ENCODE measurements at places on chromosomes 12 and 14. TPM values are rescaled to one million over a fixed set of nuclear protein-coding genes. Genes with fewer than 3 reads are reported as not detected.

DNA sequence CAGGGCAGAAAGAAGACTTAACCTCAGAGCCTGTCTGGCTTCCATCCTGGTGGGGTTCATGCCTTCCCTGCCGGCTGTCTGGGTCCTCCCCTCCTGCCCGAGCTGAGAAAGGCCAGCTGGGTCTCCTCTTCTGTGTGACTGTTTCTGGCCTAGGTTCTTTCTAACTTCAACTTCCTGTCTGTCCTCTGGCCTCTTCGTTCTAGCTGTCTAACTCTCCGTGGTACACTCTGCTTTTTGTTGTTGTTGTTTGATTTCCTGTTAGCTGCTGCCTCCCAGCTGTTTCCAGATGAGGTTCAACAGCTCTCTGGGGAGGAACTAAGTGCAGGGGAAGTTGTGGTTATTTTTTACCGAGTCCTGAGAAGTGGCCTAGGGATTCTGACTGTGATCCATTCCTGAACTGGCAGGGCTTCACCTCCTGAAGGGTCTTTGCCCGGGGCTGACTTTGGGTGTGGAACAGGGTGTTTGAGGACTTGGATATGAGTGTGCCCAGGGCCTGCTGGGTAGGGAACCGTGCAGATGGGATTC lies 3.2 kb downstream of the MLXIP start:
- H3K27ac ChIP-seq = no peak overlapping the region

DNA sequence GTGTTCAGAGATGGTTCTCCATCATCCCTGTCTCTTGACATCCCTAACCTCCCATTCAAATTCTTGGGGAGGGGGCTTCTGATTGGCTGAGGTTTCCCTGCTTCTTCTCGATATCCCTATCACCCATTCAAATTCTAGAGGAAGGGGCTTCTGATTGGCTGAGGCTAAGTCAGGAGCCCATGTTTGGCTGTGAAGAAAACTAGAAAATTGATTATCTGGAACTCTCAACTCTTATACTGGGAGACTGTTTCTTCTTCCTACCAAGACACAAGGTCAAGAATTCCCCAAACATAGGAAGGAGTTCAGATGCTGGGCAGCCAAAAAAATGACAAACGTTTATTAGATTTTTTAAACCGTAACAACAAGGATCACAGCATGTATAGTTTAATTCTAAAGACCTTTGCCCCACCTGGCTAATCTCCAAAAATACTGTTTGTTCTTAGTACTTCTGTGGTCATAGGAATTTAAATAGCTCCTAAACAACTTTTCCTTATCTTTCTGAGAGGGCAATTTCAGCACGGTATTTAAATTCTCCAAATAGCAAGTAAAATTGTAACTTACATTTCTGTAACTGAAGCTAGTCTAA lies 26.4 kb downstream of the SPIC start:
- no peaks in the 10 kb centered on the region for H3K27me3 ChIP-seq
- no peak for DNase-seq
- no peaks in the 10 kb centered on the region for H3K36me3 ChIP-seq
- H3K4me3 ChIP-seq = no peak overlapping the region
- H3K4me1 ChIP-seq = no peaks in the 10 kb centered on the region

DNA sequence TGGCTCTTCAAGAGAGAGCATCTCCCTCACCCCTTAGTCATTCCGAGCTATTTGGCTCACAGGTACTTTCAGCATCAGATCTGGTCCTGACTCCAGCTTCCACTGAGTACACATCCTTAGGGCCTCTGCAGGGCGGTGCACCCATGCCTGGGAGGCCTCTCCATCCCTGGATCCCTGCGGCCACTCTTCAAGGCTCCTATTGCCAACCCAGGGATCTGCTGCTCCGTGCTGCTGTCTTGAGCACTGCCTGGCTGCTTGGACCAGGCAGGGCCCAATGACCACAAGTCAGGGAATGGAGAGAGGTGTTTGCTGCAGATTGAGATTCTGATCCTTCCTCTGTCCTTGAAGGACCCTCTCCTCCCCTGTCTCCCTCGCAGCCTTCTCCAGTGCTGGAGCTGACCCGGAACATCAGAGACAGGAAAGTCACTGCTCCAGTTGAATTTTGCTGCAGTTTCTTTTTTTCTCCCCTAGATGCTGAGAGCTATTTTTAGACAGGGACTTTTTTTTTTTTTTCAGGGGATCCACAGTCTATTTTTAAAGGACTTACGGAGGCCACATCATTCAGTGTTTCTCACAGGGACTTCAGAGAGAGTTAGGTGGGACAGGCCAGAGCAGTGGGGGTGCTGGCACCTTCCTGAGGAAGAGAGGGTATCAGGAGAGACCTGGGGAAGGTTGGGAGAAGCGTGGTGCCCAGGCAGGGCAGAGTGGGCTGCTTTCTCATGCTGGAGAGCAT lies 50.1 kb upstream of the KCNA1 start:
- H3K27ac ChIP-seq = no peak overlapping the region
- no peak overlapping the region for H3K4me3 ChIP-seq
- H3K36me3 ChIP-seq = no peaks in the 10 kb centered on the region
- H3K27me3 ChIP-seq = peaks cover 3% of the 10 kb centered on the region
- no peak for DNase-seq

GRCh38 chr14:37411079-37411735 lies 183.8 kb downstream of the FOXA1 start:
- no peak overlapping the region for H3K27ac ChIP-seq
- no peaks in the 10 kb centered on the region for H3K27me3 ChIP-seq
- no peak overlapping the region for H3K4me3 ChIP-seq
- H3K36me3 ChIP-seq = no peaks in the 10 kb centered on the region
- no peaks in the 10 kb centered on the region for H3K4me1 ChIP-seq

GRCh38 chr12:104526751-104527150 lies 70.0 kb downstream of the CHST11 start:
- peak; percentile 34 for DNase-seq
- no peaks in the 10 kb centered on the region for H3K27me3 ChIP-seq
- H3K4me1 ChIP-seq = peaks cover 33% of the 10 kb centered on the region
- H3K36me3 ChIP-seq = no peaks in the 10 kb centered on the region
- no peak overlapping the region for H3K27ac ChIP-seq
- no peak overlapping the region for H3K4me3 ChIP-seq

DNA sequence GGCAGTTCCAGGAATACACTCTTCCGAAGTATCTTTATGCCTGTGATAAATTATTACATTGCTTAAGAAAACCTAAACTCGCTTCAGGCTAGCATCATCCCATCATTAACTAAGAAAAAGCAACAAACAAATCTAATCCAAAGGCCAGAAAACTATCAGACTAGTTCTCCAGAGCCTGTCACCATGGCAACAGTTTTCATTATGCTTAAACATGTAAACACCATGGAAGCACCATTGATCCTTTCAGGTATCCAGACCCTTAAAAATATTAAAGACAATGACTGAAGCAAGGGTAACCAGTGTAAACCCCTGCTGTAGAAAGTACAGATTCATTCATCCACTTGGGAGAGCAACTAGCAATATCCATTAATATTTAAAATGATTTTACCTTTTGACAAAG lies 9.8 kb downstream of the DAD1 start:
- DNase-seq = peak; percentile 43
- peaks cover 4% of the 10 kb centered on the region for H3K36me3 ChIP-seq
- no peaks in the 10 kb centered on the region for H3K27me3 ChIP-seq

DNA sequence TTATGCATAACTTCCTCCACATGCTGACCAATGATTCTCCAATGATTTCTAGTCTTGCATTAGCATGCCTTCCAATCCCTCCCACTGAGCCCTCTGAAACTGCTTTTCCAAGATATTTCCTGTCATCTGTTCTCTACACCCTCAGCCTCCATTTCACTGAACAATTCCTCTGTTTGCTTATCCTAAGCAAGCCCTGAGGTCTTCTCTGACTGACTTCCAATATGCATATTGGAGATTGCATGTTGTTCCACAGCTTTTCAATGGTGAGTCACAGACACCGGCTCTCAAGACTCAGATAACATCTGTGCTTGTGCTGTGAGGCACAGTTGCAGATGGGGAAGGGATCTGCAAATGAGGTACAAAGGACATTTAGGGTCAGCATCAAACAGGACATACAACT lies 141.0 kb downstream of the SLC16A7 start:
- no peaks in the 10 kb centered on the region for H3K27me3 ChIP-seq
- no peaks in the 10 kb centered on the region for H3K36me3 ChIP-seq
- no peak overlapping the region for H3K4me3 ChIP-seq
- DNase-seq = no peak
- 0 out of 2 replicates have a peak, but pooled peaks cover 5% of the 10 kb centered on the region for H3K4me1 ChIP-seq

- H3K27me3 ChIP-seq = no peaks in the 10 kb centered on the region
- H3K36me3 ChIP-seq = no peaks in the 10 kb centered on the region
- no peak for DNase-seq
- H3K4me1 ChIP-seq = peaks cover 9% of the 10 kb centered on the region
- H3K27ac ChIP-seq = peak overlapping the region; percentile 71
These were observed 40.7 kb downstream of the R3HDM2 start for GRCh38 chr12:57390174-57390573.

Gene ASPG
- 1.4 TPM for total RNA-seq

Gene JPH4
- total RNA-seq = 28.5 TPM

All from GM23338 (cell line).